ENCODE measurements at places on chromosomes 12 and 14. TPM values are rescaled to one million over a fixed set of nuclear protein-coding genes. Genes with fewer than 3 reads are reported as not detected.

SLC25A3 gene
- total RNA-seq: 333 TPM

DPY19L2 gene
- total RNA-seq: 0.40 TPM

ARHGEF25 gene
- total RNA-seq: 0.25 TPM

SIX4 gene
- total RNA-seq: 0.02 TPM

DIP2B gene
- 30.4 TPM for total RNA-seq

DNA sequence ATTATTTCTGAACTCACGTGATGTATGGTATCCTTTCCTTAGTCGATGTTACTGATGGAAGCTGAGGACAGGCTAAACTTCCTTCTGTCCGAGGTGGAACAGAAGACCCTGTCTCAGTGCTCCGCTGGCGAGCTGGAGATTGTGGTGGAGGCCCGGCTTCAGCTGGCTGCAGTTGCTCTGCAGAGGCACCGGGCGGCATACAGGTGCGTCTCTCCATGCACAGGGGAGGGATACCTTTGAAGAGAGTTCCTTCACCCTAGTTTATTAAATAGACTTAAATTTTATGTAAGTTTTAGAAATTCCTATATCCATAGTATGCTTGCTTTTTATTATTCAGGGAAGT, 186.7 kb upstream of the NEDD1 start:
- peak; percentile 25 for DNase-seq

GRCh38 chr12:85559536-85559935, 276.7 kb downstream of the RASSF9 start:
- DNase-seq: no peak

DNA sequence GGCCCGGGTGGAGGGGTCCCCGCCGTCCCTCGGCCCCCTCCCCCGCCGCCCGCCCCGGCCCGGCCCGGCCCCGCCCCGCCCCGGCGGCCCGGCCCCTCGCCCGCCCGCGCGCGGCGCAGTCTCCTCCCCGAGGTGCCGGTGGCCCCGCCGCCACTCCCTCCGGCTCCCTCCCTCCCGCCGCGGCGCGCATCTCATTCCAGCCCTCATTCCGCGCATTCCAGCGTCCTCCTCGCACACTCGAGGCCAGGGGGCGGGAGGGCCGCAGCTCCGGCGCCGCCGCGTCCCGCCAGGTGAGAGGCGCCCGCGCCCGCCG, at the start of gene TEAD4:
TSS of gene TEAD4 (plus strand) at position 206 of the 313 bp plus-strand sequence.
- DNase-seq: peak; percentile 9

DNA sequence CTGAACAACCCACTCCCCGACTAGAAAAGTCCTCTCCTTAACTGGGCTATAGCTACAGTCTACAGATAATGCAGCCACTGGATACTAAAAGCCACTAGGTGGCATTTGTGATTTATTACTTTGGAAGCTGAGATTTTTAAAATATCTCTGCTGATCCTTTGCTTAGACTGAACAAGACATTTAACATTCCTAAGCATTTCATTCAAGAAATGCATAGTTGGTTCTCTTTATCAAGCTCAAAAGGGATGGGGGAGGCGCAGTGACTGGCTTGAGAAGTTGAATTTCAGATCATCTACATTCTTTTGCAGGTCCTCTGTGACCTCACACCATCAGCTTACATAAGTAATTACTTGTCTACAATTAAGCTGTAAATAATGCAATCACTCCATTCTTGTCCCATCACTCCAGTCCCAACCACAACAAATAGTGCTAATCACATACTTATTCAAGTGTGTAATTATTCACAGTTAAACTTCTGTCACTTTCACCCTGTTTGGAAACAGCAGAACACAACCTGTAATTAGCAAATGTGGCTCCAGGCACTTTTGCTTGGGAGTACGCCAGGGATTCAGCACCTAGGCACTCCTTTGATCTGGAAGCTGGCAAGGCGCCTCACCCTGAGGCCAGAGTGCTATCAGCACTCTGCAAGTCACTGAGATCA, 203.6 kb downstream of the NOVA1 start:
- no peak for DNase-seq

- DNase-seq: no peak
Observed at GRCh38 chr12:68200854-68201253, 24.8 kb downstream of the IL26 start.

GRCh38 chr12:8562310-8562709, 21.6 kb upstream of the CLEC4E start:
- no peak for DNase-seq

DNA sequence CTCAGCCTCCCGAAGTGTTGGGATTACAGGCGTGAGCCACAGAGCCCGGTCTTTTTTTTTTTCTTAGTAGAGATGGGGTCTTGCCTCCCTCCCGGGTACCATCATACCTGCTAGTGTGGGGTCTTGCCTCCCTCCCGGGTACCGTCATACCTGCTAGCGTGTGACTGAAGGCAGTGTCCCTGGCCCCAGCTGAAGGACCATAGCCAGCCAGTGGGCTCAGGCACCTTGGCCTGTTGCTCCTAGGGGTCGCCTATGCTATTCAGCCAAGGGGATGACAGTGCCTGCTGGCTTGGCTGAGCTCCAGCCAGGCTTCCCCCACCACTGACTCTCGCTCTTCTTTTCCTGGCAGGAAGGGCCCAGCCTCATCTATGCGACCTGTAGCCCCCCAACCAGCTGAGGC, 10.5 kb upstream of the BLTP3B start:
- DNase-seq: no peak

Data from activated CD4-positive, alpha-beta T cell treated with anti-CD3 and anti-CD28 coated beads, Interleukin-2, amount 10 ng/mL, durations not matched to agents 7 days and 5 days (primary cell).